ENCODE measurements at places on chromosomes 4 and X.

GRCh38 chr4:5114950-5115349 is 63.7 kb downstream of the STK32B start:
- DNase-seq: no peak

- peak; percentile 39 for DNase-seq
These were observed 204.7 kb upstream of the S100G start for GRCh38 chrX:16445166-16445752.

DNA sequence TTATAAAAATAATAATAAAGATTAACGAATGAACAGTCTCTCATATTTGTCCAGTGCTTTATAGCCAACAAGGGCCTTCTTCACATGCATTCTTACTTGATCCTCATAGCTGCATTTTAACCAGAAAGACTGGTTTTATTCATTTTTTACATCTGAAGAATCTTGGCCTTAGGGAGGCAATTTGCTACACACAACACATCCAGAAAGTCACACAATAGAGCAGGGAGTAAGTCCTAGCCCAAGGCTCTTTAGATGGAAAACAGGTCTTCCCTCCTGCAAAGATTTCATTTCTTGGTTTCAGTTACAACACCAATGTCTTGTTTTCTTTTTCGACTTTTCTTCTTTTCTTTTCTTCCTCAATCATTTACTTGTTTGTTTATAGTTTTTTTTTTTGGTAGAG is 13.0 kb upstream of the C1GALT1C1 start:
- no peak for DNase-seq

GRCh38 chr4:130131536-130131935 is 1035.6 kb downstream of the C4orf33 start:
- DNase-seq: no peak

DNA sequence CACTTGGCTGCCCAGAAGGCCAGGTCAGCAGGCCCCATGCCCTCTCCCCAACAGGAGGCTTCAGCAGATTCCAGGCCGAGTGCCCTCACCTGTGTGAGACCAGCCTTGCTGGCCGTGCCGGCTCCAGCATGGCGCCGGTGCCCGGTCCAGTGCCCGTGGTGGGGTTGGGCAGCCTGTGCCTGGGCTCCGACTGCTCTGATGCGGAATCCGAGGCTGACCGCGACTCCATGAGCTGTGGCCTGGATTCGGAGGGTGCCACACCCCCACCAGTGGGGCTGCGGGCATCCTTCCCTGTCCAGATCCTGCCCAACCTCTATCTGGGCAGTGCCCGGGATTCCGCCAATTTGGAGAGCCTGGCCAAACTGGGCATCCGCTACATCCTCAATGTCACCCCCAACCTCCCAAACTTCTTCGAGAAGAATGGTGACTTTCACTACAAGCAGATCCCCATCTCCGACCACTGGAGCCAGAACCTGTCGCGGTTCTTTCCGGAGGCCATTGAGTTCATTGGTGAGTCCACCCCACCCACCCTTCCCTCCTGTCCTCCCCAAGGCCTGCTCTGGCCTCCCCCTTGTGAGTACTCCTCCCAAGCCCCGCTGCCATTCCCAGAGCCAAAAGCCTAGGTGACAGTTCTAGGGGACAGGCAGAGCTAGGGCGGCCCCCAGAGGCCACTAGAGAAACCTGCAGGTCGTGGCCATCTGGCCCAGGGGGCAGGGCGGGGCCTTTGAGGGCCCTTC is 2.3 kb downstream of the DUSP9 start:
- peak; percentile 63 for DNase-seq

DNA sequence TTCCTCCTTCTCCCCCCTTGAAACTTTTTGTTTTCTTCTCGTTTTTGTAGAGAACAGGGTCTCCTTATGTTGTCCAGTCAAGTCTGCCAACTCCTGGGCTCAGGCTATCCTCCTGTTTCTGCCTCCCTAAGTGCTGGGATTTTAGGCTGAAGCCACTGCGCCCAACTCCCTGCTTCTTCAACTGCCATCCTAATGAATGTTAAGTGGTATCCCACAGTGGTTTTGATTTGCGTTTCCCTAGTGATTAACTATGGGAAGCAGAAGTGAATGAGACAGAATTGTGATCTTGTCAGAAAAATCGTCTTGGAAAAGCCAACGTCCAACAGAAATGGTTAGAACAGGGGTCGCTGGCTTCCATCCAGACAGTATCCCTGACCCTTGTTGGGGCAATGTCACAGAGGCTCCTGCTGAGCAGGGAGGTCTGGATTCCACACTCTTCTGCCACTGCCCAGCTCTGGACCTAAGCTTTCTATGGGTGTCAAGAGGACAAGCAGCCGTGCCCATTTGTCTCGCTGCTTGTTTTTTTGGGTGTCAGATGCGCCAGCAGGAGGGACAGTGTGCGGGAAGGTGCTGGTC is 869 bp upstream of the ADD1 start:
- DNase-seq: peak; percentile 46

DNA sequence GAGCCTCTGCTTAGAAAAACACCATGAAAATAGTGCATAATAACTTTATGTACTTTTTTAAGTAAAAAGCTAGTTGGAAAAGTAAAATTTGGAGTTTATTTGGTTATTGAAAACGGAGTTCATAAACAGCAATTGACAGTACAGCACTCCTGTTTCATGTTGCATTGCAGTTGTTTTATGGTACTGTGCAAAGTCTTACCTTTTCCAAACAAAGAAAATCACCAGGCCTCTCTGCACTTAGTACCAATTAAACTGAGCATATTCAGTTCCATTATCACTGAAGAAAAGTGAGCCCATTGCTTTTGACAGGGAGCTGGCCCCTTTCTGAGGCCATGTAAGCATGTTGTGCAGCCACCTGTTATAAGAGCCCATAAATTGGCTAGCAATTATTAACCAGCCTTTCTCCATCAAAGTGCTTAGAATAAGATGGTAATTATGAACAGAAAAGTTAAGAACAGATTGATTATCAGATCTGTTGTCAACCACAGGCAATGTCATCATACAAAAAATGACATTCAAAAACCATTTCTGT is 376.6 kb upstream of the EMCN start:
- DNase-seq: no peak

DNA sequence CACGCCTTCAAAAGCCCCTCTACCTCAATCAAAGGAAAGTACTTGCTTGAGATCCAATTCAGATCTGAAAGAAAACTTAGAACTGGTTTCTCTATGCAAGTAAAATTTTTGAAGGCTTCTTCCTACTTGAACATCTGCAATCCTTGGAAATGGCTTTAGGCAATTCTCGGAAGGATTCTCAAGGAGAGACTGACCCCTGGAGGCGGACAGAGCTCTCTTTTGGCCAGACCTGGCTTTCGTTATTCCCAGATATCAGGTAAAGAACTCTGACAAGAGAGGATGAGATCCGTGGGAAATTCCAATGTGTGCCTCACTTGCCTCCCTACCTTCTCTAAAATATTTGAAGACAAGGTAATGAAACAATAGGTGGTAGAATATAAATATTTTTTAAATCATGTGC is 670.3 kb upstream of the FAM241A start:
- peak; percentile 15 for DNase-seq

DNA sequence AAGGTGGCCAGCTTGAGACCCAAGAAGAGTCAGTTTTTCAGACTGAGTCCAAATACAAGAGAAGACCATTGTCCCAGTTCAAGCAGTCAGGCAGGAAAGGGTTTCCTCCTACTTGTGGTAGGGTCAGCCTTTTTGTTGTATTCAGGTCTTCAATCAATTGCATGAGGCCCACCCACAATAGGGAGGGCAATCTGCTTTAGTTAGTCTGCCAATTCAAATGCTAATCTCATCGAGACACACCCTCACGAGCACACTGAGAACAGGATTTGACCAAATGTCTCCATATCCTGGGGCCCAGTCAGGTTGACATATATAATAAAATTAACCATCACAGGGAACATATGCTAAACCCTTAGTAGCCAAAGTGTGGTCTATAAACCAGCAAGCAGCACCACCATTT is 75.3 kb upstream of the FRMPD3 start:
- no peak for DNase-seq

DNA sequence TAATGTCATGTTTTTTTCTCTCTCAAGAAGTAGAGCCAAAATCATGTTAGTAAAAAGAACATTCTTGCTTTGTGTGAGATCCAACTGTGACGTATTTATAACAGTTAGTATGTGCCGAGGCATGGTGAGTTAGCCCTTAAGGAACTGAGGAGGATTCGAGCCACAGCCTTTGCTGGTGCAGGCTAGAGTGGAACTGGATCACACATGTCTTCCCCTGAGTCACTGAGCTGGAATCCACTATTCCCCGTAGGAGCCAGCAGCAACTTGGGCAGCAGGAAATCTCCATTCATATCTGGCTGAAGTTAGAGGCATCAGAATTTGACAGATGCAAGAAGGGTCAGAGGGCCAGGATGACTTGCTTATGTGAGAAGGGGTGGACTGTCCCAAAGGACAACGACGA is 144.6 kb upstream of the KIT start:
- DNase-seq: no peak

DNA sequence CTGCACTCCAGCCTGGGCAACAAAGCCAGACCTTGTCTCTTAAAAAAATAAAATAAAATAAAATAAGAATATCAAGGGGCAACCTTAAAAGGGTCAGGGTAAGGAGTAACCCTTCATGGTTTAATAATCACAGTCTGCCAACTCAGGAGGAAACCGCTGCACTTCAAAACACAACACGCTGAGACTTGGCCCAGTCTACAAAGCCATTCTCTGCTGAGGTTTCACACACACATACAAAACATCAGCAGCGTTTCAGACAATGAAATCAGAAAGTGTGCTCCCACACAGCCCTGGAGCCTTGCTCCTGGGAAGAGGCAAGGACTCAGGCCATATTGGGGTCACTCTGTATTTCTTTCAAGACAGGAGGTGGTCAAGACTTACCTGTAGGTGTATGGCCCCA is 18.3 kb downstream of the SCARB2 start:
- no peak for DNase-seq

DNA sequence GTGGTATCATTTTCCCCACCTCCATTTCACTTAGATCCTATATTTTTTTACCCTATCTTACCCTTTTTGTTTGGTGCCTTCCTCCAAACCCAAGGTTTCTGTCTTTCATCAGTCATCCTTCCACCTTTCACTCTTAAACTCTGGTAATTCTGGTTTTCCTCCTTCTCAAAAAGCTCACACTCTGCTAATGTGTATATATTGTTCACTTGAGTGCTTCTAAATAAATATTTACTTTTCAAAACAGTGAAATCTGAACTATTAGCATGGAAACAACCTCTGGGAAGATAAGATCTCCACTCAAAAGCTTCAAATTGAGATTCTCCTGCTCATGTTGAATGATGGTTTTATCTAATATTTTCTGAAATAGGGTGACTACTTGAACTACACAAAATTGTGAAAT is 21.5 kb downstream of the XIAP start:
- no peak for DNase-seq

GRCh38 chr4:42570221-42570620 is 86.7 kb downstream of the ATP8A1 start:
- no peak for DNase-seq

- no peak for DNase-seq
These were observed 295.0 kb downstream of the CENPC start for GRCh38 chr4:67250131-67250896.

DNA sequence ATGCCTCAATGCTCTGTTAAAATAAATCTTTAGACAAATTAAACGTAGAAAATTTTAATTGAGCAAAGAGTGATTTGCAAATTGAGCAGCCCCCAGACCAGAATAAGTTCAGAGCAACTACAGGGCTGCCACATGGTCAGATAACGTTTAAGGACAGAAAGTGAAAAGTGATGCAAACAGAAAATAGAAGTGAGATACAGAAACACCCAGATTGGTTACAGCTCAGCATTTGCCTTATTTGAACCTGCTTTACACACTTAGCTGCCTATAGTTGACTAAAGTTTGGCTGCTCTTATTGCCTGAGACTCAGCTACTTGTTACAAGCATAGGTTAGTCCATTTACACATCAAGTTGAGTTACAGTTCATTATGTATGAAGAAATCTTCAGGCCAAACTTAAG is 1800.8 kb upstream of the PCDH10 start:
- no peak for DNase-seq

DNA sequence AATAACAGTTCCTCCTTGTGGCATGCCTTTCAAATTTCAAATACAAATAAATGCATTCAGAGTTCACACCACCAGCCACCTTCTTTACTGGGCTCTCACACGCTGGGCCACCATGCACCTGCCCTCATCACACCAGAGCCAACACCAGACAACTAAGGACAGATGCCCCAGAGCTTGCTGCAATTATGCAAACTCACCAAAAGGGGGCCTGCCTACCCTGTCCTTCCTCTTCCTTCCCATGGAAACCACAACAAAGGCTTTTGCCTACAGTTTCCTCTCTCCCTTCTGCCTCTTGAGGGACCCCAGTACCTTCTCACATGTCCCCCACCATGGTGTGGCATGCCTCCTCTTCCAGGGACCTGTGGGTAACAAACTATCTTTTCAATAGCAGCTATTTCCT is 1333.9 kb upstream of the TENM3 start:
- peak; percentile 22 for DNase-seq

DNA sequence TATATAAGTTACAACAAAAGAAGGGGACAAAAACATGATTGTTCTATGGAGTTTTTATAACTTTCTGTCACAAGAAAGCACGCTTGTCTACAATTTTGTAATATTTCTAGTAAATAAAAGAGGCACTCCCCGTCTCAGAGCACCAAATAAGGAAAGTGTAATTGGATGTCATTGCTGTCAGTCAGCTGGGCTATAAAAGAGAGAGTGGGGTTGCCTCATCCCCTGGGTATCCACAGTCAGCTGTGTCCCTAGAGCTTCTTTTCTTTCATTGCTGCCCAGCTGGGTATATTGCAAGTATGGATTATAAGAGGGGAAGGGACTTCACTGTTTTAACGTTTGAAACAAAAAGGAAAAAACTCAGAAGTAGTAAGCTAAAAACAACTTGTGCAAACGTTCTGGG is 61.3 kb downstream of the NPNT start:
- no peak for DNase-seq

- DNase-seq: no peak
These were observed 275.4 kb upstream of the SFRP2 start for GRCh38 chr4:154064244-154064643.

- no peak for DNase-seq
These were observed 522.5 kb upstream of the AGA start for GRCh38 chr4:177964693-177965168.

- DNase-seq: no peak
These were observed 51.4 kb upstream of the ZFP42 start for GRCh38 chr4:187944179-187944578.

DNA sequence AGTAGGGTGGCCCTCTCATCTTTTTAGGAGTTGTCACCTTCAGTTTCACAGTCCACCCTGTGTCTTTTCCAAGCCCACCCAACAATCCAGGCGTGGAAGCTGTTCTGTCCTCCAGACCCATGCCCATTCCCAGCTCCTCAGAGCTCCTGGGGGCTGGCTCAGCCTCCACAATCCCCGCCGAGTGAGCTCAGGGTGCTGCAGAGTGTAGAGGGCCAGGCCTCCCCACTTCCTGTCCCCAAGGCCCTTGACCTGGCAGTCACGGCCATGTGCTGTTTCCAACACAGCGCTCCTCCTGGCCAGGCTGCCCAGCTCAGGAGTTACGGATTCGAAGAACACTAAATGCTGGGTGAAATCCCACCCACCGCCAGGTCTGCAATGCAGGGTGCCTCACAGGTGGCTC is 31.8 kb downstream of the PDHA1 start:
- no peak for DNase-seq
